ENCODE measurements at places on chromosomes 11 and 22.

- H3K4me1 ChIP-seq: no peaks in the 10 kb centered on the region
- H3K27me3 ChIP-seq: peaks cover 3% of the 10 kb centered on the region
- H3K27ac ChIP-seq: no peak overlapping the region
- no peak overlapping the region for H3K4me3 ChIP-seq
These were observed 9.2 kb upstream of the CHST1 start for GRCh38 chr11:45674481-45675190.

GRCh38 chr22:49999063-49999945, 13.3 kb downstream of the IL17REL start:
- H3K4me3 ChIP-seq: no peak overlapping the region
- peaks cover 10% of the 10 kb centered on the region for H3K27me3 ChIP-seq

- no peak overlapping the region for H3K27ac ChIP-seq
- no peaks in the 10 kb centered on the region for H3K27me3 ChIP-seq
- H3K4me3 ChIP-seq: no peak overlapping the region
- peaks cover 32% of the 10 kb centered on the region for H3K36me3 ChIP-seq
These were observed 5.5 kb downstream of the VPS37C start for GRCh38 chr11:61155741-61156140.

DNA sequence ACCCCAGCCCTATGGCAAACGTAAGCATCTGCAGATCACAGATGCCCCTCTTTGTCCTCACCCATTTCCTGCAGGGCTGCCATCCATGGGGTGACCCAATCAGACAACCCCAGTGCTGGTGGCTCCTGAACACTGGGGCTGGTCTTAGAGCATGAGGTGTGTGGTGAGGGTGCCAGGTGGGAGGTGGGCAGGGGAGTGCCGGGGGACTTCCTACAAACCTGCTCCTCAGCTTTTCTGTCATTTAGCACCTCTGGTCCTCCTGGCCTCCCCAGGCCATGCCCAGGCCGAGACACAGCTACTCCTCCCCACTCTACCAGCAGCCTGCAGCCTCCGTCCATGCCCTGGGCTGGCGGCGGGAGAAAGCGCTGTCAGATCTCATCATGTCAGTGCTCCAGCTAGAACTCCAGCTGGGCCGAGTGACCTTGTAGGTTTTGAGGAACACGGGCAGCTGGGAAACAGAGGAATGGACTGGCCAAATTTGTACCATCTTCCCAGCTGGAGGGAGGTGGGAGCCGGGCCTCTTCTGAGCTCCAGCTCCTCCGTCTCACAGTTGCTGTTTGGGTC, 157.7 kb upstream of the NECTIN1 start:
- DNase-seq: no peak
- H3K4me1 ChIP-seq: no peaks in the 10 kb centered on the region
- no peak overlapping the region for H3K4me3 ChIP-seq
- H3K27ac ChIP-seq: no peak overlapping the region
- no peaks in the 10 kb centered on the region for H3K36me3 ChIP-seq

- peaks cover 8% of the 10 kb centered on the region for H3K36me3 ChIP-seq
- H3K4me1 ChIP-seq: peaks cover 8% of the 10 kb centered on the region
- no peak overlapping the region for H3K27ac ChIP-seq
These were observed 17.6 kb upstream of the MOB2 start for GRCh38 chr11:1504138-1504537.

DNA sequence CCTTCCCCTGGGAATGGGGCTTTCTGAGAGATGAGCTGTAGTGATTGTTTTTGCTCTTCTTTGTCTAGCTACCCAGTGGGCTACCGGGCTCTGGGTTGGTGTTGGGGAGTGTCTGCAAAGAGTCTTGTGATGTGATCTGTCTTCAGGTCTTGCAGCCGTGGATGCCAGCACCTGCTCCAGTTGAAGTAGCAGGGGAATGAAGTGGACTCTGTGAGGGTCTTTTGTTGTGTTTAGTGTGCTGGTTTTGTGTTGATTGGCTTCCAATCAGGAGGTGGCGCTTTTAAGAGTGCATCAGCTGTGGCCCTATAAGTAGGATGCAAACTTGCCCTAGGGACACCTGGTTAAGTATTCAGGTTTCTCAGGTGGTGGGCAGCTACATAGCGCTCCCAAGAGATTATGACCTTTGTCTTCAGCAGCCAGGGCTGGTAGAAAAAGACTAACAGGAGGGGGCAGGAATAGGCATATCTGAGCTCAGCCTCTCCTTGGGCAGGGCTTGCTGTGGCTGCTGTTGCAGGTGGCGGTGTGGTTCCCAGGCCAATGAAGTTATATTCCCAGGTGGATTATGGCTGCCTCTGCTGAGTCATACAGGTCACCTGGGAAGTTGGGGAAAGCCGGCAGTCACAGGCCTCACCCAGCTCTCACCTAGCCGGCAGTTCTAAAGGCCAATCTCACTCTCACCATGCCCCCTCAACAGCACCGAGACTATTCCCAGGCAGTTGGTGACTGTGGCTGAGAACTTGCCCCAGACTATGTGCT, 315.7 kb upstream of the C11orf87 start:
- peaks cover 5% of the 10 kb centered on the region for H3K27me3 ChIP-seq
- no peaks in the 10 kb centered on the region for H3K4me1 ChIP-seq
- H3K4me3 ChIP-seq: no peak overlapping the region
- no peak for DNase-seq
- no peak overlapping the region for H3K27ac ChIP-seq
- no peaks in the 10 kb centered on the region for H3K36me3 ChIP-seq

- peak overlapping the region; percentile 38 for H3K27ac ChIP-seq
- peaks cover 25% of the 10 kb centered on the region for H3K4me1 ChIP-seq
- peaks cover 4% of the 10 kb centered on the region for H3K36me3 ChIP-seq
- H3K4me3 ChIP-seq: no peak overlapping the region
- DNase-seq: no peak
These were observed 11.1 kb upstream of the OSM start for GRCh38 chr22:30277547-30278344.

GRCh38 chr11:127027000-127027399, 26.4 kb upstream of the KIRREL3 start:
- no peak overlapping the region for H3K27ac ChIP-seq
- no peaks in the 10 kb centered on the region for H3K27me3 ChIP-seq
- no peaks in the 10 kb centered on the region for H3K36me3 ChIP-seq
- DNase-seq: no peak

DNA sequence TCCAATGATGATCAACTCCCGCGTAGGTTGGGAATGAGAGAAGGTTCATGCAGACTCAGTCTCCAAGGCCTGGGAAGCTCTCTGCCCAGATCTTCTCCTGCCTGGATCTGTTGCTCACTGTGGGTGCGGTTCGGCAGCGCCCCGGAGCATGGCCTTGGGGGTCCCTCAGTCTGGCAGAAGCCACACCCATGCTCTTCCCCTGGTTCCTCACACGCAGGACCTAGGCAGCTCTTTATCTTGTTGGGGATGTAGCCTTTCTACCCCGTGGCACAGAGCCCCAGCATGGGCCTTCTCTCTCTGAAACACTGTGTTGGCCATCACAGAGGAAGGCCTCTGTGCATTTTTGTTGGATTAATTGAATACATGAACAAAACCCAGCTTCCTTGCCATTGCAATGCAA, 1461.6 kb downstream of the BRD1 start:
- no peak for DNase-seq
- H3K36me3 ChIP-seq: no peaks in the 10 kb centered on the region
- H3K27ac ChIP-seq: no peak overlapping the region
- no peak overlapping the region for H3K4me3 ChIP-seq
- H3K27me3 ChIP-seq: peaks cover 3% of the 10 kb centered on the region

DNA sequence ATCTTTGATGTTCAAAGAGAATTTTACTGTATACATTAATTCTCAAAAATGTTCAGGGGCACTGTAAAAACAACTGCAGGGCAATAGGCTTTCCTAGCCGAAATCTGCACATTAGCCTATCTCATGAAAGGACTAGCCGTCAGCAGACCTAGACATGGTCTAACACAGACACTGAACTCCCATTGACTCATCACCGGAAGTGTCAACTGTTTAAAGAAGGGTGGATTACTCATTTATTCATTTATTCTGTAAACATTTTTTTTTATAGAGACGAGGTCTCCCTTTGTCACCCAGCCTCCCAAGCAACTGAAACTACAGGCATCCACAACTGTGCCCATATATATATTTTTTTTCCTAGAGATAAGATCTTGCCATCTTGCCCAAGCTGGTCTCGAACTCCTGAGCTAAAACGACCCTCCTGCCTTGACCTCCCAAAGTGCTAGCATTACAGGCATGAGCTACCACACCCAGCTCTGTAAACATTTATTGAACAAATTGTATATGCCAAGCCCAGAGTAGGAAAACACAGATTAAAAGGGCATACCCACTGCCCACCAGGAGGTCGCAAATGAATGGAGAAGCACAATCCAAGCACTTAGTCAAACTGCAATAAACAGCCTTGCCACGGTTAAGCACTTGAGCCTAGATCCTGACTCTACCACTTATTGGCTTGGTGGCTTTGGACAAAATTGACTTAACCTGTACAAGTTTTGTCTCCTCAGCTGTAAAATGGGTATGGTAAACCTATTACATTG, 26.6 kb downstream of the RAB30 start:
- peaks cover 39% of the 10 kb centered on the region for H3K4me1 ChIP-seq
- no peak for DNase-seq
- H3K4me3 ChIP-seq: no peak overlapping the region
- H3K27ac ChIP-seq: no peak overlapping the region
- H3K36me3 ChIP-seq: peaks cover 8% of the 10 kb centered on the region
- H3K27me3 ChIP-seq: no peaks in the 10 kb centered on the region

- H3K36me3 ChIP-seq: no peaks in the 10 kb centered on the region
- H3K4me1 ChIP-seq: peaks cover 8% of the 10 kb centered on the region
- no peak overlapping the region for H3K27ac ChIP-seq
- H3K4me3 ChIP-seq: no peak overlapping the region
- peaks cover 44% of the 10 kb centered on the region for H3K27me3 ChIP-seq
These were observed 202.8 kb upstream of the MTNR1B start for GRCh38 chr11:92766698-92767097.

- H3K27ac ChIP-seq: no peak overlapping the region
- DNase-seq: no peak
- no peaks in the 10 kb centered on the region for H3K27me3 ChIP-seq
- H3K4me1 ChIP-seq: peaks cover 24% of the 10 kb centered on the region
- H3K4me3 ChIP-seq: no peak overlapping the region
These were observed 1.4 kb upstream of the OR52W1 start for GRCh38 chr11:6197466-6198200.

DNA sequence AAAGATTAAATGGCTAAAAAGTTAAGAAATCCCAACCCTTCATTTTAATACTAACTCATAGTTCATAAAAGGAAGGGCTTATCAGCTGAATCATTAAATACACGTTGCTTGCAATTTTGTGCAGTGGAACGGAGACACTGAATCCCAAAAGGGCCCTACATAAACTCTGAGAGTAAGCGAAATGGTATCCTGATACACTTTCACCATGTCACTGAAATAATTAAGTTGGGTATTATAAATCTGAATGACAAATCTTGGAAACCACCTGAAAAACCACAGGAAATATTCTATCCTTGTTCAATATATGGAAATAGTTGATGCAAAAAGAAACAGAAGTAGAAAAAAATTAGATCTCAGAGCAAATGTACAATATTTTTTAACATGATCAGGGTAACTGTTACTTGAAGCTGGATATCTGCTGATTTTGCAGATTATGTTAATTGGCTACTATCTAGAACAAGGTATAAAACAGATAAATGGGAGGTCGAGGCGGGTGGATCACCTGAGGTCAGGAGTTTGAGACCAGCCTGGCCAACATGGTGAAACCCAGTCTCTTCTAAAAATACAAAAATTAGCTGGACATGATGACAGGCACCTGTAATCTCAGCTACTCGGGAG, 55.1 kb downstream of the MAML2 start:
- no peaks in the 10 kb centered on the region for H3K27me3 ChIP-seq
- no peak for DNase-seq
- peak overlapping the region; percentile 72 for H3K4me3 ChIP-seq
- peak overlapping the region; percentile 93 for H3K27ac ChIP-seq

DNA sequence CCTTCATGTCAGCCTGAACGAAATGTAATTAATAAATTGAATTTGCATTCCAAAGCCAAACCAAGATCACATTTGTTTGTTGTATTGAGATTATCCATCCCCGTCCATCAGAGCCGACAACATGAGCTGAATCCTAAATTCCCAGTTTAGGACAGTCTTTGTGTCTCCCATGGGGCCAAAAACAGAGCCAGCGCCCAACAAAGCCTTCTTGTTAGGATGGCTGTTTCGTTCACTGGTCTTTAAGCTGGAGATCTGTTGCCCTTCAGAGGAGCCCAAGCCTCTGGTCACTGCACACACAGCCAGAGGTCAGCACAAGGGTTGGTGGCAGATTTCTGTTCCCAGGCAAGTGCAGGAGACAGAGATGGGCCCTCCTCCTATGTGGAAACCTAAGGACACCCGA, 25.8 kb downstream of the DSCAML1 start:
- no peaks in the 10 kb centered on the region for H3K4me1 ChIP-seq
- H3K27ac ChIP-seq: no peak overlapping the region
- H3K36me3 ChIP-seq: no peaks in the 10 kb centered on the region
- no peak overlapping the region for H3K4me3 ChIP-seq
- DNase-seq: no peak

- H3K36me3 ChIP-seq: no peaks in the 10 kb centered on the region
- H3K27ac ChIP-seq: peak overlapping the region; percentile 85
- H3K4me3 ChIP-seq: peak overlapping the region; percentile 93
- H3K27me3 ChIP-seq: peaks cover 16% of the 10 kb centered on the region
These were observed 579 bp downstream of the TANGO2 start for GRCh38 chr22:20021196-20022181.

GRCh38 chr11:118170882-118171268, 5.6 kb downstream of the SCN2B start:
- peaks cover 6% of the 10 kb centered on the region for H3K4me1 ChIP-seq
- no peaks in the 10 kb centered on the region for H3K36me3 ChIP-seq
- peaks cover 12% of the 10 kb centered on the region for H3K27me3 ChIP-seq
- H3K4me3 ChIP-seq: no peak overlapping the region

DNA sequence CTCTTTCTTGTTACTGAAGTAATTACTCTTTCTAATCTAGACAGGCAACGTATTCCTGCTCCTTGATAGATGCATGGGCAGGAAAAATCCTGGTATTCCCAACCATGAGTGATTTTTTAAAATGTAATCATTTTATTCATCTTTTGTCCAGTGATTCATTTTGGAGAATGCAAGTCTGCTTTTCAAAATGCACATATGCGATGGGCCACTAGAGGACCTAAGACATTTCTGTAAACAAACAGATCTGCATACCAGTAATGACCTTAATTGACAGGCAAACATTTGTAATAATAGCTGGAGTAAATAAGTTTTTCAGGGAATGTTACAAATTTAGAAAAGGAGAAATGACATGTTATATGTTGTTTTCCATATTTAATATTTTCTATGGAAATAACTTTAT, 1167.6 kb downstream of the JRKL start:
- no peaks in the 10 kb centered on the region for H3K36me3 ChIP-seq
- H3K4me1 ChIP-seq: no peaks in the 10 kb centered on the region
- no peak overlapping the region for H3K27ac ChIP-seq
- H3K27me3 ChIP-seq: no peaks in the 10 kb centered on the region
- no peak overlapping the region for H3K4me3 ChIP-seq

DNA sequence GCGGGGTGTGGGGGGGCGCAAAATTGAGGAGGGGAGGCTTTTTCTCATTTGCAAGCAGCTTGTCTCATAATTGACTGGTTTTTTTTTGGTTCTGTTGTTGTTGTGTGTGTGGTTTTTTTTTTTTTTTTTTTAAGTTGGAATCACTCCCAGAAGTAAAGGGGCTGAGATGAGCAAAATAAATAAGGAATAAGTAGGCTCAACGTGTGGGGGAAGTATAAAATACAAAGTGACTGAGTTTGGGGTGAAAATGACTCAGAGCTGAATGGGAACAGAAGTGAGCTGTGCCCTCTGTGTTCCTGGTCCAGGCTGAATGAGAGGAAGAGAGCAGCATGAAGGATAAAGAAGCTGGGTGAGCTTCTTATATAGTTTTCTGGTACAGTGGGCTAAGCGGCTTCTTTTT, 90.0 kb downstream of the GRIK4 start:
- H3K36me3 ChIP-seq: no peaks in the 10 kb centered on the region
- peaks cover 15% of the 10 kb centered on the region for H3K27me3 ChIP-seq
- no peaks in the 10 kb centered on the region for H3K4me1 ChIP-seq
- H3K4me3 ChIP-seq: no peak overlapping the region
- no peak overlapping the region for H3K27ac ChIP-seq
- DNase-seq: no peak
